RPMI7951 (cell line): ENCODE measurements at places on chromosomes 7 and 10. TPM values are rescaled to one million over a fixed set of nuclear protein-coding genes. Genes with fewer than 3 reads are reported as not detected.

- DNase-seq, result peak; percentile 53
Observed at GRCh38 chr7:131196803-131197202, 130.9 kb upstream of the MKLN1 start.

DNA sequence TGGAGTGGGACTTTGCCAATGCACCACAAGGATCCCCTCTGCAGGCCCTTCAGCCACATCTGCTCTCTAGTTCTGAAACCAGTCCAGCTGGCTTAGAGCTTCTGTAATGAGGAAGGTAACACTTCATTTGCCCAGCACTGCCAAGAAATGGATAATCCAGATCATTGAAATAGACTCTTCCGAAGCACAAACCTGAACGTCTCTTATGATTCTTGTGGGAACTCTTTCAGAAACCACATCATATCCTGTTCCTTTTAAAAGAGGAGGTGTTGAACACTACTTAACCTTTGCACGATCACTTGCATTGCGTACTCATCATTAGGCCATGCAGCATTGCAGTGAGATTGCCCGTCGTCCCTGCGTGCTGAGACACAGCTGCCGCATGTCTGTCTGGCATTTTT, 25.8 kb upstream of the PLPP4 start:
- no peak for DNase-seq

- no peak for DNase-seq
Observed at GRCh38 chr10:50027195-50027594, 39.0 kb downstream of the AGAP6 start.

- DNase-seq, result no peak
Observed at GRCh38 chr7:151540146-151540545, 20.5 kb upstream of the RHEB start.

DNA sequence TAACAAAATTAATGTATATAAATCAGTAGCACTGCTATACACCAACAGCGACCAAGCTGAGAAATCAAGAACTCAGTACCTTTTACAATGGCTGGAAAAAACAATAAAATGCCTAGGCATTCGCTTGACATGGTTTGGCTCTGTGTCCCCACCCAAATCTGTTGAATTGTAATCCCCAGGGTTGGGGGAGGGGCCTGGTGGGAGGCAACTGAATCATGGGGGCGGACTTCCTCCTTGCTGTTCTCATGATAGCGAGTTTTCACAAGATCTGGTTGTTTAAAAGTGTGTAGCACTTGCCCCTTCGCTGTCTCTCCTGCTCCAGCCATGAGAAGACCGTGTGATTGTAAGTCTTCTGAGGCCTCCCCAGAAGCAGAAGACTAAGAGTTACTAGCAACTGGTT, 8.6 kb downstream of the ZNF786 start:
- no peak for DNase-seq

- DNase-seq, result no peak
Observed at GRCh38 chr10:88147000-88147798, 283.8 kb downstream of the PTEN start.

DNA sequence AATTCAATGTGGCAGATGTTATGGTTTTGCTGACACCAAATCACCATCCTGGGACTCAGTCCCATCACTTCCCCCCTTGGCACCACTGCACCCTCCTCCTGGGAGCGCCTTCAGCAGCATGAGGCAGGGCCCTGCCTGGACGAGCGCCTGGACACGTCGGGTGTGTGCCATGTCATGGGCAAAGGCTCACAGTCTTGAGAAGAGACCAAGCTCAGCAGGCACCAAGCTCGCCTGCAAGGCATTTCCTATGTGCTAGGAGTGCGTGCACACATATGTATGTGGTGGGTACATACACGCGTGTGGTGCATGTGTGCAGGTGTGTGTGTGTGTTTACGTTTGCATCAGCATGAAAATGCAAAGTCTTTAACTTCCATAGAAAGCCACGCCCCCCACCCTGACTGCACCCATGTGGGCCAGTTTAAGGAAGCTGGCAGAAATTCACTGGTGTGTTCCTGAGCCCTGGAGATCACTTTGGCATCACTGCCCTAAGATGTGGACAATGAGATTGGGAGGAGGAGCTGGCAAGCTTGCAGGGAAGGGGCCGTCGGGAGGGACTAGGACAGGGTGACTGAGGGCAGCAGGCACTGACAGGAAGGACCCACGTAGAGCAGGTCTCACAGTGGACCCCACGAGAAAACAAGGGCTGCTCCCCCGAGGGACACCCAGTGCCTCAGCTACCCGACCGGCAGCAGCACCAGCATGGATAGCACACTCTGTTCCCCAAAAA, 169.9 kb upstream of the PPP2R2D start:
- DNase-seq, result no peak

DNA sequence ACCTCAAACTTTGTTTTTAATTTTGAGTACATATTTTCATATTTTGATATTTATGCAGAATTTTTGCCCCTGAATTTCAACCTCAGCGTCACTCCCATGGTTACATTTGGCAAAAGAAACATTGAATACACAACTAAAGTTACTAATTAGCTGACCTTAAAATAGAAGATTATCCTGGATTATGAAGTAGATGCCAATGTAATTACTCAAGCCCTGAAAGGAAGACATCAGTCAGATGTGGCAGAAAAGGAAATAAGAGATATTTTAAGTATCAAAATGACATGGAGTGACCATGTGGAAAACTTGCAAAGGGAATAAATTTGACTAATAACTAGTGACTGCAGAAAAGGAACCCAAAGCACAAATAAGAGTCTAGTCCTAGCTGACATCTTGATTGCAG, 701.3 kb upstream of the KCND2 start:
- DNase-seq, result no peak

GRCh38 chr10:131769571-131770410, 131.0 kb upstream of the PPP2R2D start:
- no peak for DNase-seq

GRCh38 chr10:21510241-21511094, 15.0 kb downstream of the SKIDA1 start:
- no peak for DNase-seq

Gene PRF1
- not detected in 2 replicates for total RNA-seq

Gene NOBOX
- not detected in 2 replicates for total RNA-seq

- peak; percentile 46 for DNase-seq
Observed at GRCh38 chr7:92461027-92462003, 14.0 kb downstream of the GATAD1 start.

DNA sequence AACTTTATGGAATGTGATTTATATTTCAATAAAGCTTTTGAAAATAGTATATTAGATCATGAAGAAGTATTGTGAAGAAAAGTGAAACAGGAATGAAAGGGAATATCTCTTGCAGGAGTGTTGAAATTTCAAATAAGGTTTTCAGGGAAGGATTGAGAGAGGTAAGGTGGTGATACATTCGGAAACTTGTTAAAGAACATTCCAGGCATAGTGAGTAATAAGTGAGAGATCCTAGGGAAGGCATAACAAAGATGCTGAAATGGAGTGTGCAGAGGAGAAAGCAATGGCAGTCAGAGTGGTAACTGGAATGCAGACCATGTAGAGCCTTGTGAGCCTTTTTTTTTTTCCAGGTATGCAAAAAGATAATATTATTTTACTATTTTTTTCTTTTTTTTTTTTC, 4.1 kb downstream of the OR9A4 start:
- DNase-seq, result no peak

GRCh38 chr10:79181227-79181626, 112.5 kb downstream of the ZMIZ1 start:
- DNase-seq, result no peak

DNA sequence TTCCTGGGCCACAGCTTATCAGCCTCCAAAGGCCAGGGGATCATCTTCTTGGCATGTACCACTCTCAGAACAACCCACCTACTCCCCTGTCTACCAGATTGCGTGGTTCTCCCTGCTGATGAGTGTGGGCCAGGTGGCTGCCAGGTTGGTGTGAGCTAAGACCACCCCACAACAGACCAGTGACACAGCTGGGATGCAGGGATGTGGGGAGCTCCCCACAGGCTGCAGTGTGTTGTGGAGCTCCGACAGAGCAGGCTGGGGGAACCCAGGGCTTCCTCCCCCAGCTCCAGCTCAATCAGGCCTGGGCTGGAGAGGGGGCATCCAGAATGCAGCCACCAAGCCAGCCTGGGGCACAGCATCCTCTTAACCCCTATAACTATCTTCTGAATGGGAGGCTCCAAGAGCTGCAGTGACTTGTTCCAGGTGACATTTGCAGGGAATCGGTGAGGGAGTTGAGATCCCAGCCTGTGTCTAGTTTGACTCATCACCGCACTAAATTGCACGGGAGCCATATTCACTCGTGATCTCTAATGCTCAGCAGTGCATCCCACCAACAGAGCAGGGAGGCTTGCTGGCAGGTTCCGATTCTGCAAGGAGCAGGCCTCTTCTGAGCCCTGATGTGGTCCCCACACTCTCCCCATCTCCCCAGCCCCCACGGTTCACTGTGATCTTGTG, 596 bp upstream of the GDF2 start:
- DNase-seq, result no peak

DNA sequence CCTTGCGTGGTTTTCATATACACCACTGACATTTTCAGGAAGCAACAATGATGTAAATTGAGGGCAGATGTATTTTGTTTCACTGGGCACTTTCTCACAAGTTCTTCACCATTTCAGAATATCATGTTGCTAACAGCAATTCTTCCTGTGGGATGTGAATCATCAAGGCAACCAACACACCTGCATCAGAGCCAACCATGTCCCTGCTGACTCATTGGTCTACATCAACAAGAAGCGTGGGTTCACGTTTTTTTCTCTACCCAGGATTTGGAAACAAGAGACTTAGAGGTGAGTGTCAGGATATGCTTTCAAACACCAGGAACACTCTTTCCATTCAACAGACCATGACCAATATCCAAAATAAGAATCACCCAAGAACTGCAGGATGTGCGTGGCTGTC, 203.9 kb downstream of the TEX36 start:
- DNase-seq, result peak; percentile 5

GRCh38 chr7:603152-603951, 83.7 kb upstream of the PDGFA start:
- no peak for DNase-seq

DNA sequence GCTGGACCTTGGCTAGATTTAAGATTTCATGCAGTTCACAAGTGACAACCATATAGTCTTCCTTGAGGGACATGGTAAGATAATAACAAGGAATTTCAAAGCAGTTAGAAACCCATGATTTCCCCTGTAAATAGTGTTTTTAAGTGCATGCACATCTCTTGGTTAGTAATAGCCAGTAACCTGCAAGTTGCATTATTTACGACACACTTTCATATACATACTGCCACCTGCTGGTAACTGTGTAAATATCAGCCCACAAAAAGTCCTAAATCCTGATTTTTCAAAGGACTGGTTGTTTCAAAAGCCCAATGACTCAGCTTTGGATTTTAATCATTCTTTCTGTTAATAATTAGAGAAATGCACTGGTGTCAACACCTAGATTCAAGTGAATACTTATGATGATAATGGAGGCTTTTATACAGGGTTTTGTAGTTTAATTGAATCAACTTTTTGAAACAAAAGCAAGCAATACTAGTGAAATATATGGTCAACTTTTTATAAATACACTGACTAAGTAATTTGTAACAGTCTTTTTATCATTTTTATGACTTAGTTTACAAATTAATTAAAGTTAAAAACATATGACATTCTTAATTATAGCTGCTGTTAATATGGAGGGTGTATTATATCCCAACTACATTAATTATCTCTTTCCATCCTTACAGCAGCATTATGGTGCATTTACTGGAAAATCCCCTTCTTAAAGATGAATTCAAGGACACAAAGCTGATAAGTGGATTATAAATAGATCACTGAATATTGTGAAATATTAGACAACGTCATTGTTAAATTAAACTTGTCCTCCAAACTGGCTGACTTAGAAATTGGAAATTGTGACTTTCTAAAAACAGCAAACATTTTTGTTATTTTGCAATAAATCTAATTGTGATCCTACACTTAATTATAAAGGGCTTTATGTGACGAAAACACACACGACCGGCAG, 367.7 kb upstream of the SEMA3D start:
- peak; percentile 48 for DNase-seq

- DNase-seq, result no peak
Observed at GRCh38 chr7:112271162-112271561, 64.7 kb downstream of the ZNF277 start.

Gene TLX1
- total RNA-seq, result not detected in 2 replicates

Gene EPHA1
- total RNA-seq, result not detected in 2 replicates

DNA sequence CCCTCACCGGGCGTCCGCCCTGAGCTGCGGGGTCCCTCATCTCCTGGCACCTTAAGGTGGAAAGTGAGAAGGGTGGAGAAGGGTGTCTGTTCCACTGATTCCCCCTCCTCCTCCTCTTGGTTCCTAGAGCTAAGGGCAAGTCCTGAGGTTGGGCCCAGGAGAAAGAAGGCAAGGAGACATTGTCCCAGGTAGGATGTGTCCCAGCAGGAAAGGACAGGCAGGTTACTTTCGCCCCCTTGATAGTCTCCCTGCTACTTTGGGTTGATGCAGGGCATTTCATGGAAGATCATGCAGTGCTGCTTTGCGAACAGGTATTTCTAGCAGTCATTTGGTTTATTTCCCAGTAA, 582 bp downstream of the STEAP2 start:
- no peak for DNase-seq

DNA sequence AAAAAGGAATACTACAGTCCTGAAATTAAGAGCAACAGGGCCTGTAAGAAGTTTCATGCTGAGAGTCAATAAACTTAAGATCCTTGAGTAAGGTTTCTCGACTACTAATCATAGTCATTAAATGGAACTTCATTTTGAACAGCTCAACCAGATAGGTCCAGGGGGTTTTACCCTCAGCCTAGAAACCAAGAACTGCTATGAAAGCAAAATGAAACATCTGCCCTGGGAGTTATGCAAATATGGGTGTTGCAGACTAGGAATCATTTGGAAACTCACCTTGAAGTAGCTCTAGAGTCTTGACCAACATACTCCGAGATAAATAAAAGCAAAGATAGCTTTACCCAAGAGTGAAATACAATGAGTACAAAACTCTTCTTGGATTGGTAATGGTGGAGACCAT, 128.0 kb downstream of the HGF start:
- DNase-seq, result no peak

DNA sequence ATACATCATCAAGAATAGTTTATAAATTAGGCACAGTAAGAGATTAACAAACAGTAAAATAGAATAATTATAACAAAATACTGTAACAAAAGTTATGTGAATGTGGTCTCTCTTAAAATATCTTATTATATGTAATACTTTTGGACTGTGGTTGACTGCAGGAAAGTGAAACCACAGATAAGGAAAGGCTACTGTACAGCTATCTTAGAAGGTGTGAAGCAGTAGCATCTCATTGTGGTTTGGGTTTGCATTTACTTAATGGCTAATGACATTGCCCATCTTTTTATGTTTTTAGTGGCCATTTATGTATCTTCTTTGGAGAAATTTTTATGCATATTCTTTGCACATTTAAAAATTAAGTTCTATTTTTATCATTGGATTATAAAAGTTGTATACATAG, 296.4 kb upstream of the MAGI2 start:
- no peak for DNase-seq
